ENCODE measurements at places on chromosomes 3 and 15. TPM values are rescaled to one million over a fixed set of nuclear protein-coding genes. Genes with fewer than 3 reads are reported as not detected.

ANAPC13 gene
- polyA plus RNA-seq, result 157 TPM

CXCR6 gene
- polyA plus RNA-seq, result not detected

ECE2 gene
- polyA plus RNA-seq, result not detected

BOC gene
- polyA plus RNA-seq, result 14.3 TPM
